Psoas muscle (tissue), 8 donors: ENCODE measurements at places on chromosomes 3 and 15. TPM values are rescaled to one million over a fixed set of nuclear protein-coding genes. Genes with fewer than 3 reads are reported as not detected.

C3orf80 gene
- 0.10 TPM for total RNA-seq

MYLK gene
- 7.9 TPM for total RNA-seq

FBXO22 gene
- total RNA-seq: 13.9 TPM

IL17RD gene
- total RNA-seq: 0.86 TPM

TOP2B gene
- 84.8 TPM for total RNA-seq

NR2E3 gene
- not detected for total RNA-seq

LMAN1L gene
- total RNA-seq: 0.66 TPM

DNA sequence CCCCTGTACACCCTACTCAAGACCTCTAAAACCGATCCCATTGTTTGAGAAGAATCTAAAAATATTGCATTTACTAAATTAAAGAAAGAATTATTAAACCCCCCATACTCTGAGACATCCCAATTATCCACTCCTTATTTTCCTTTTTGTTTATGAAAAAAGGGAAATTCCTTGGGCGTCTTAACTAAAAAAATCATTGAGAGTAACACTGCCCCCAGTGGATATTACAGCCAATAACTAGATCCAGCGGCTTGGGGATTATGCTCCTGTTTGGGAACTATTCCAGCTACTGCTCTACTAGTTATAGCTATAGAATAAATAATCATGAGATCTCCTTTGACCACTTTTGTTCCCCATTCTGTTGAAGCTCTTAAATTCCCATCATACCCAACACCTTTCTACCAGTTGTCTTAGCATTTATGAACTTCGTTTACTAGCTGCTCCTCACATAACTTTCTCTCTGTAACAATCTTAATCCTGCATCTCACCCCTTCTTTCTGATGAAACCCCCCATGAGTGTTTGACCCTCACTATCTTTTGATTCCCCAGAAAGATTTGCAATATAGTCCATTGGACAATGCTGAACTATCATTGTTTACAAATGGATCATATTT, 12.7 kb upstream of the CFAP91 start:
- DNase-seq: no peak

GRCh38 chr15:50304836-50305235, 39.3 kb upstream of the HDC start:
- no peak for DNase-seq

- no peak for DNase-seq
Observed at GRCh38 chr3:147813256-147813655, 404.1 kb downstream of the ZIC1 start.

- no peak for DNase-seq
Observed at GRCh38 chr3:193053046-193053435, 135.4 kb upstream of the MB21D2 start.

GRCh38 chr15:34815836-34816235, 20.5 kb upstream of the ACTC1 start:
- no peak for DNase-seq

- DNase-seq: no peak
Observed at GRCh38 chr3:50532062-50532705, 28.8 kb upstream of the CACNA2D2 start.

GRCh38 chr3:187210091-187210490, 12.8 kb downstream of the RTP1 start:
- no peak for DNase-seq

GRCh38 chr15:62607114-62607462, 435.5 kb upstream of the TPM1 start:
- no peak for DNase-seq

DNA sequence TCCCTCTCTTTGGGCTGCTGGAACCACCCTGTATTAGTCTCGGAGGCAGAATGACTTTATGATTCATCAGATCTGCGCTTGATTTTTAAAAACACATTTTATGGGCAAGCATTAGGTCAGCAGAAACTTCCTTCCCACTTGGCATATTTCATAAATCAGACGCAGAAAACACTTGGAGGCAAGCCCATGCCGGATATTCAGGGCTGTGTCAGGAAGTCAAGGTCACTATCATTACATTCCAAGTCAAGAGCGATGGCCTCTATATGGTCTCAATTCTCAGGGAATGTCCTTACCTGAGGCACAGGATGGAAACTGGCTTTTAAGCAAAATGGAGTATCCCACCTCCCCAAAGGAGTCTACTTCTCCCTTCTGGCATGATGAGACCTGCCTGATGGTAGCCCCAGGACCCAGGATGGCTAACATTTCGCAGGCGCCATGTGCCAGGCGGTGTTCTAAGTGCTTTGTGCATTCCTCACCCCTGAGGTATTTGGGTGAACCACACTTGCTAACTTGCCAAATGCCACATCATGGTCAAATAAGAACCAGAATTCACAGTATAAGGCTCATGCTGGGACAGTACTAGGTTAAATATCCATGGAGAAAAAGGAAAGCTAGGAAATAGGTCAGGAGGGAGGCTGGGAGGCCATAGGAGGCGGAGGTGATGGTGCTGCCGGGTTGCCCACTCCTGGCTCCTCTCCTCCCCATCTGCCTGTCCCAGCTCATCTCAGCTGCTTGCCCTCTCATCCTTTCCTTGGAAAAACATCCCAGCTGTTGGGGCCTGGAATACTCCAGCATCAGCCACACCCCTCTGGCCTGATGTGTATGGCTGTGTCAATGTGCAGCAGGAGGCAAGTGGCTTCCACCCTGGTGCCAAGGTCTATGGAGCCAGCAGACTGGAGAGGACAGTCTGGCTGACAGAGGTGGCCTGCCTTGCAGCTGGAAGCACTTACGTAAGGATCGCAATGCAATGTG, 18.8 kb downstream of the BCL2L10 start:
- peak; percentile 85 for DNase-seq

- no peak for DNase-seq
Observed at GRCh38 chr15:29686079-29686425, 136.2 kb downstream of the TJP1 start.

DNA sequence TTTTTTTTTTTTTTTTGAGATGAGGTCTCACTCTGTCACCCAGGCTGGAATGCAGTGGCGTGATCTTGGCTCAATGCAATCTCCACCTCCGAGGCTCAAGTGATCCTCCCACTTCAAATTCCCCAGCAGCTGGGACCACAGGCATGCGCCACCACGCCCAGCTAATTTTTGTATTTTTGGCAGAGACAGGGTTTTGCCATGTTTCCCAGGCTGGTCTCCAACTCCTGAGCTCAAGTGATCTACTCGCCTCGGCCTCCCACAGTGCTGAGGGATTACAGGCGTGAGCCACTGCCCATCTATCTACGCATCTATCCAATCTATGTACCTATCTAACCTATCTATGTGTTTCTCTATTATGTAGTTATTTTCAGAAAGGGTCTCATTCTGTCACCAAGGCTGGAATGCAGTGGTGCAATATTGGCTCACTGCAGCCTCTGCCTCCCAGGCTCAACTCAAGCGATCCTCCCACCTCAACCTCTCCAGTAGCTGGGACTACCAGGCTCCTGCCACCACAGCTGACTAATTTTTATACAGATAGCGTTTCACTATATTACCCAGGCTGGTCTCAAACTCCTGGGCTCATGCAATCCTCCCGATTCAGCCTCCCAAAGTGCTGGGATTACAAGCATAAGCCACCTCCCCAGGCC, 20.2 kb upstream of the GPX1 start:
- peak; percentile 42 for DNase-seq

DNA sequence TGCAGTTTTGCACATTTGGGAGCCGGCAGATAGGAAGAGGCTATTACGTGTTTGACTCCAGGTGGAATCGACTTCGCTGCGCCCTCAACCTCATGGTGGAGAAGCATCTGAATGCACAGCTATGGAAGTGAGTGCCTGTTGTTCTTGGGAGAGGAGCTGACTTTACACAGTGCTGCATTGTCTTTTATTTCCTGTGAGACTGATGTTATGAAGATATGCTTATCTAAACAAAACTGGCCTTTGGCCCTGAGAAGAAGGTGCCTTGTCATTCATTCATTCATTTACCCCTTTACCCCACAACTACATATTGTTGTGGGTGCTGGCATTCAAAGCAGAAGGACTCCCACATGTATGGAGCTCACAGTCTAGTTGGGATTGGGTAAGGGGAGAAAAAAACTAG, 32.6 kb downstream of the PSMD6 start:
- no peak for DNase-seq

- DNase-seq: no peak
Observed at GRCh38 chr15:31264559-31265089, 62.0 kb upstream of the KLF13 start.

DNA sequence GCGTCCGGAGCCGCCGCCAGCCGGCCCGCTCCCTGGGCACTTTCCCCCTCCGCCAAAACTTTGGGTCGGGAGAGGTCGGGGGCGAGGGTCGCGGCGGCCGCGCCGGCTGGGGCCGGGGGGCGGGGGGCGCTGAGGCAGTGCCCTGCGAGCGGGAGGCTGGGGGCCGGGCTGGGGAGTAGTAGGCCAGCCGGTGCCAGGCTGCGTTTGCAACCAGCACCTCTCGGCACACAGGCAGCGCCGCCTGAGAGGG, 452 bp downstream of the BBX start:
- DNase-seq: peak; percentile 64
